ENCODE measurements at places on chromosomes 1 and 21.

GRCh38 chr1:115429241-115429640, 91.2 kb upstream of the NGF start:
- no peak for DNase-seq

DNA sequence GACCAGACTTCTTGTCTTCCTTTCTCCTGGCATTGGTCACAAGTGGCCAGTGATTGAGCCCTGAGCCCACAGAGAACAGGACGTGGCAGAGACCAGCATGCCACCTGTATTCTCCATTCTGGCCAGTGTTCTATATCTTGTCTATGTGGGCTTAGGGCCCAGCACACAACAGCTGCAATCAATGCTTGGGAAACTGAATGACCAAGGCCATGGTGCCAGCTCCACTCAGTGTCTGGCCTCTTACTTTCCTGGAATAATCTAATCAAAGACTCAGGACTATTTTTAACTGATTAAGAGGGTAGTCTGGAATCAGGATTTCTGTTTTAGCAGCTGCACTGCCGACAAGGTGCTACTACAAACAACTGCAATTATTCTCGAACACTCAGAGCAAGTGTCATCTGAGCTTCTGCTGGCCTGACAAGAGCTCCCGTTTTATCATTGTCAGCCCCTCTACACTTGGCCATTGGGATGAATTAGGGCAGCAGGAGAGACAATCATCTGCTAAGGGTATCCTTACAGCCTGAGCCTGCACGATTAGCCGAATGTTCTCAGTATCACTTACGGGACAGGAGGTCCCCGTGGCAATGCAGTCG, 74.4 kb upstream of the GRIK3 start:
- no peak for DNase-seq

GRCh38 chr1:177174921-177175634, 4.3 kb downstream of the BRINP2 start:
- DNase-seq: no peak

DNA sequence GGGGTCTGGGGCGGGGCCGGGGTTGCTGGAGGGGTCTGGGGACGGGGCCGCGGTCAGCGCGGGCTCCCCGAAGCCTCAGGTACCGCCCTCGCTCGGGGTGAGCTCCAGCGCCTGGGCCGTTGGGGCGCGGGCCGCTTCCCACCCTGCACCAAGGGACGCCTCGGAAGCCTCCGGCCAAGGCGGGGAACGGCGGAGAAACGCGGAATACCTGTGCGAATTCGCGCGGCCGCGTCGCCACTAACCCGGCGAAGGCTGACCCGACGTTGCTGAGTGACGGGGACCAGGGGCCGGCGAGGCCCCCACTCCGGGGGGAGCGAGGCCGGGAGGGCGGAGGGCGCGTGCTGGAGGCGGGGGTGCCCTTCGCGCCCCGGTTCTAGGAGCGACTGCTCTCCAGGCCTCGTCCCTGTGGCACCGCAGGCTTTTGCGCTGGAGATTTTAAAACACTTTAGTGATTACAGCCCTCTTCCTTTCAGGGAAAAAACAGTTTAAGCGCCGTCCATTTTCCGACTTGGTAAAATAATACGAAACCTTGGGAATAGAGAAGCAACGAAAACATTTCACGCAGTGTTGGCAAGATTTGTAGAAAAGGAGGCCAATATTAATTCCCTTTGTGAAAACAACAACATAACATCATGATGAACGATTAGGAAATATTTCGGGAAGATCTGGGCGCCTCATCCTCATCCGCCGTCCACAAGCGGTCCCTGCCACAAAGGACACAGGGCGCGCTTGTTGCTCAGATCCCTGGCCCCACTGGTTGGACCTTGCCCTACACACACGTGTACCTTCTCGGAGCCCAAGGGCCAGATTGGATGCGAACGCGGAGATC, 971 bp upstream of the GNG4 start:
- DNase-seq: no peak

- peak; percentile 63 for DNase-seq
Measured at GRCh38 chr1:20194757-20195461, 8.6 kb upstream of the PLA2G2C start.

DNA sequence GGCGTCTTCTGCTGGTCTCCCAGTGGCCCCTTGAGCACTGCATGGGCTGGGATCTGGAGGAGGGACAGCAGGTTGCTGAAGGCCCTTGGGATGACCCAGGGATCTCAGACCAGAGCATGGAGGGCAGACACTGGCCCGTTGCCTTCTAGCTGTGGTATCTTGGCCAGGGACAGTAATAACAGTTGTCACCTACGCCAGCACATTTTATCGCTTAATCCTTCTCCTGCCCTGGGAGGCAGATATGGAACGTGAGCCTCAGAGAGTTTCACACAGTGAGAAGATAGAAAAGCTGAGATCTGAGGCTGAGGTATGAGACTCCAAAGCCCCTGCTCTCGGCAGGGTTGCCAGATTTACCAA, 40.1 kb upstream of the RD3 start:
- no peak for DNase-seq

DNA sequence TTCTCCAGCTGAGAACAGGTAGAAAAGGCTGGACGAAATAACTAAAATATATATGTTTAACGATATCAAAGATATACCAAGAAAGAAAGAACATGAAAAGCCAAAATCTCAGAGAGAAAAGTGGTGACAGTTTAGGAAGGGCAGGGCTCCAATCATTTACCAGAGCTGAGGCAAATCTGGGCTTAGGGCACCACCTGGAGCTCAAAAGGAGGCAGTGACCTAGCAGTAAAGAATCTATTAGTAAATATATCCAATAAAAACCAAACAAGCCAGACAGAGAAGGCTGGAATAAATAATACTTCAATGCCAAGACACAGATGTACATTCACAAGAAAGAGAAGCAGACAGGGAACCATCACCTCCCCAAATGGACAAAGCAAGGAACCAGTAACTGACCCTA, 43.5 kb downstream of the CHIA start:
- DNase-seq: peak; percentile 68

DNA sequence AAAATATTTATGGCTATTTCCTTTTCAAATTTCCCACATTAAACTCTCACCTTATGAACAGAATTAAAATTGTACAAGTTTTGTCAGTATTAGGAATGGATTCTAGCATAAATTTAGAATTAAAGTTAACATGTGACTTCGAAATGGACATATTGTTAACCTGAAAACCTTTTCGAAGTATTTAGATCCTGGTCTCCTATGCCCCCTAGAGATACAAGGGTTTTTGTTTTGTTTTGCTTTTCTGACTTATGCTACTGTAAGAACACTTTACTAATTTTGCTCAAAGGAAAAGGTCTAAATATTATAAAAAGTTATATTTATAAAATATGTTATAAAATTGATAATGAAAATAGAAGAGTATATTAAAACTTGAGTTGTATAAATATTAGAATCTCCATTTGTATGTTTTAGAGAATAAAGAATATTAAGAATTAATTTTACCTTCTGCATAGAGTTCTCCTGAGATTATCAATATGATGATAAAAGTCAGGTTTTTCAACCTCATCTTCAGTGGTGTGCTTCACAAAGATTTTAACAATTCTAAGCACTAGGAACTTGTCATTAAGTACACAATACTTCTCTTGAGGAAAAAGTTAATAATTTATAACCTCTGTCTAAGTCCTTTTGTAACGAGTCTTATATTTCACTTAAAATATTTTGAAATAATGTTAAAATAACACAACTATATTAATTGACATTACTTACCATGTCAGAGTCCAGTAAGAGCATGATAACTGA, at the start of gene F13B:
Gene F13B, minus strand, starts transcription at position 542 of the 738 bp plus-strand sequence. Its CDS starts 37 bp downstream, at position 505.
- DNase-seq: no peak

- no peak for DNase-seq
Measured at GRCh38 chr1:96926176-96926575, 204.6 kb downstream of the PTBP2 start.

DNA sequence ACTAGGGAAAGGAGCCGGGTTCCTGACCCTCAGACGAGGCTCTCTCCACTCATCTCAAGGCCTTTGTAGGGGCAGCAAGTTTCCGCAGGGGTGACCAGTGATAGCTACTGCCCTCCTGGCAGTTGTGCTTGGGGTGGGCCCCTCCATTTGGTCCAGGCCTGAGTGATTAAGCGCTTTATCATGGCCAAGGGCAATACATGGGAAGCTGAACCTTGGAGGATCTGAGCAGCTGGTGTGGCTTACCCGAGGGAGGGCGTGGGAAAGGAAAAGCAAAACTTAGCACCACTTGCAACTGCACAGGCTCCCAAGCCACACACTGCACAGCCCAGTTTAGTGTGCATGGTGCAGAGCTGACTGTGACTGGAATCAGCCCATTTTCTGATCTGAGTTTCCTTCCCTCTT, 47.8 kb downstream of the GADD45A start:
- DNase-seq: no peak

DNA sequence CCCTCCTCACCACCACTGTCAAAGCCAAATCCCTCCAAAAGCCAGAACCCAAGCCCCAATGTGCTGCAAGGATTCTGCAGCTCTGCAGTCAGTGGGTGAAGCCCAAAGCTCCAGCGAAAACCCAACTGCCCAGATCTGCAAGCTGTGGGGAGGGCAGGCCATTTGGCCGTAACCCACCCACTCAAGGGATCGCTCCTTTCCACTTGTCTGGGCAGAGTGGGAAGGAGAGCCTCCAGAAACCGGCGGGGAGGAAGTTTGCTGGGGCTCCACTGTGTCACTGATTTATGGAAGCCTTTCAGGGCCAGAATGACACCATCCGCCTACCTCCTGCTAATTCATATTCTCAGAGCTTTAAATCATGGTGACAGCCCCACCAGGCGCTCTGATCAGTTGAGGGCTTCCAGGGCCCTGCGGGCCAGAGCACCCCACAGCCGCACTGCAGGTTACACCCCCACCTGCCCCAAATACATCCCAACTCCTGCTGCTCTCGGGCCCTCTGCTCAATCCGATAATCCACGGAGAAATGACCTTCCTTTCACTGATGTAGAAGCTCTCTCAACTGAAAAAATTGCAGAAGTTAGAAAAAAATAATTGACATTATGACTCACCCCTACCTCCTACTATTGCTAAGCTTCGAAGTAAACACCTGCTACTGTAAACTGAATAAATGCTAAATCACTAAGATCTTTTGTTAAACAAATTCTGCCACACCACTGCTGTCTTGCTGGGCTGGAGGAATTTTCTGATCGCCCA, 40.6 kb upstream of the RAB4A start:
- no peak for DNase-seq

GRCh38 chr1:205834751-205835150, 15.2 kb downstream of the PM20D1 start:
- DNase-seq: no peak

DNA sequence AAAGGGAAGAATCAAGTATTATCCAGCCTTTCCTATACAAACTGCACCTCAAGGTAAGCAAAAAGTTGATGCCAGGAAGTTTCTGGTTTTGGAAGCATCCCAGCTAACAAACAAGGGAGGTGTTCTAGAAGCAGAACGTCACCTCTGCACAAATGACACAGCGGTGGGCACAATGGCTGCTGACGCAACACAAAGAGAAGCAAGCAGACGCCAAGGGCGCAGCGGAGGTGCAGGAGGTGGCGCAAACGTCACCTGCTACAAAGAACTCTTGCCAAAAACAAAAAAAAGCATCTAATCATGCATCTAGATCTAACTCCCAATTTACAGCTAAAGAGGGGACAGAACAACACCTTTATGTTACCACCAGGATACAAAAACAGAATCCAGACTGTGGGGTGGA, 88.5 kb downstream of the NPHP4 start:
- DNase-seq: no peak

- DNase-seq: no peak
Measured at GRCh38 chr1:231215681-231216385, 25.2 kb upstream of the GNPAT start.

DNA sequence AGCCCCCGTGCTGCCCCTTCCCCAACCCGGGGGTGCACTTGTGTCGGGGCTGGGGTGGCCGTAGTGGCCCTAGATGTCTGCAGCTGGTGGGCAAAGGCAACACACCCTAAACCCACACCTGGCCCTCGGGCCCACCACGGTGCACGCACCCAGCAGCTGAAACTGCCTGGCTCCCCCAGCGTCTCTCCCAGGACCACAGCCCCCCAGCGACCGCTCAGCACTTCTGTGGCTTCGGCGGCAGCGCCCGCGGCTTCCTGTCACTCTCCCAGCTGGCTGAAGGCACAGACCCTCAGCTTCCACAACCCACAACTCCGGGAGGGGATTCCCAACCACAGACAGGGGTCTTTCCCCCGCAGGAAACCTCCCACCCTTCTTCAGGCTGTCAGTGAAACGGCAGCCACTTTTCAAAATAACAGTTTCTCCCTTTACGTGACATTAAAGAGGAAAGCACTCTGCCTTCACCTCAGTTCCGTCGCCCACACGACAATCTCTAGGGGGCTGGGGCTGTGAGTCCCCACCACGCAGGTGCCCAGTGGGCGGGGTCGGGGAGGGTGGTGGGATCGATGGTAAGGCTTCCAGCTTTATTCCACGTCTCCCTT, 40.7 kb upstream of the COL6A2 start:
- DNase-seq: no peak

DNA sequence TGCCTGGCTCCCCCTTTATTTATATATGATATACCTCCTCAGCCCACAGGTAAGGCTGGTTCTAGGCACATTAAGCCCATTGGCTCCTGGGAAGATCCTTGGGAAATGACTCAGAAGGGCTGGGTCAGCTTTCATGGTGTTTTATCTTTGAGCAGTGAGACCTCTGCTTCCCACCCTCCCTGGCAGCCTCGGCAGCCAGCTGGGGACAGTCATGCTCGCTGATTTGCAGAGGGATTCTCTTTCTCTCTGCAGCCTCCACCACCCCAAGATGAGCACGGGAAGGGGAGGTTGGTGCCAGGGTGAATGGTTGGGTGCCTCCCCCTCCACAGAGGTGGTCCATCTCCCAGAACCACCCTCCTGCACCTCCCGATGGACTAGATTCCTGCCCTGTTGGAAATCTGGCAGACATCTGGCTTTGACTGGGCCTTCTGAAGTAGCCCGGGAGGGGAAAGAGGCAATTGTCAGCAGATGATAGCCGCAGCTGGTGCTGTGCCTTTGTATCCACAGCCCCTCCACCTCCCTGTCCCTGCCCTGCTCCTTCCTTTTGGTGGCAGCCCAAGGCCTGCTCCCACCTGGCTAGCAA, 24.6 kb downstream of the IER5 start:
- DNase-seq: no peak

DNA sequence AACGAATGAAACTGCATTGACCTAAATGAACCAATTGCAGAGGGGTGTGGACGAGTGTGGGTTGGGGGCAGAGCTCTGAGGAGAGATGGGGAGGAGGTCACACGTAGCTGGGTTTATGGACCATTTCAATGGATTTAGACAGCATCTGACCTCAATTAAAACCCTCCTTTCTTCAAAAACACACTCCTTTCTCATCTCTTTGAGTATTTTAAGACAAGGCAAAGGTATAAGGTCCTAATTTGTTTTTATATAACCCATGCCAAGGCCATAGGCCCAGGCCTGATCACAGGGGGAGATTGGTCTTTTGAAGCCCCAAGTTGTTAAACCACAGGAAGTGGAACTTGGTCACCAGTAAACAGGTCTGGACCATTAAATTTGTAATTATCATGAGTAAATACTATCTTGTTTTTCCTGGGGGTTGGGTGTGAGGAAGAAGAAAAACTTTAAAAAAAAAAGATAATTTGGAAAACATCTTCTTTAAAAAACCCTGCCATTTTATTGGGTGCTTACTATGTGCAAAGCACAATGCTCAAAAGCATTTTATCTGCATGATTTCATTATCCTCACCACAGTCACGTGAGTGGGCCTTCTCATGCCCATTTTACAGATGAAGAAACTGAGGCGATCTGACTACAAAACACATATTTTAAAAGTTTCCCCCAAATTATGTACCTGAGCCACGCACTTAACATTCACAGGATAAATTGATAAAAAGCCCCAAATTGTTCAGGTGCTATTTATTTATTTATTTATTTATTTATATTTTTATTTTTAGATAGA, 8.9 kb upstream of the INAVA start:
- no peak for DNase-seq

Measured in CD4-positive, alpha-beta T cell treated with Interleukin-6 at 100 ng/mL for 8 hours (primary cell).